ENCODE measurements at places on chromosomes 7 and 10.

DNA sequence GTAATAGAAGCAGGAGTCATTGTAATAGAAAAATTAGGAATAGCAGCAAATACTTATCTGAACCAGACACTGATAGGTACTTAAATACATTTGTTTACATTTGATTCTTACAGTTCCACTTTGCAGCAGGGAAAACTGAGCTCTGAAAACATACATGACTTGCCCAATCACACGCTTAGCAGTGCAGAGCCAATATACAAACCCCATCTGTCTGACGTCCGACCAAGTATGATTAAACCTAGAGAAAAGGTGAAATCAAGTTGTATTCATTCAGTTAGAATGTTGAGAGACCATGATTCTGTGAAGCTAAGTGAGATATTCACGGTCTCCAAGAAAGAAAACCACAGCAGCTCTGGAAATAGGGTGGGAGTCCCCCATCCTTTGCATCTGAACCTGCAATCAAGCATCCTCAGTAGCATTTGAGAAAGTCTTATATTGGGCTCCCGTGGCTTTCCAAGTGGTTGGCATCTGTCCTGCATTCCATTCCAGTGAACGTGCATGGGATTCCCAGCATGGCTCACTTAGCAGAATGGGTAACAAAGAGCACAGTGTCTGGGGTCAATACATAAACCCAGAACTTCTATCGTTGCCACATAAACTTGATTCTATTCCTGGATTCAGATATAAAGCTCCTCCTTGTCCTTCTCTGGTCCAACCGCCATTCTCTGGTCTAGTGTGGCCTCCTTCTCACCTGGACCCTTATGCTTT, 148.7 kb upstream of the RSU1 start:
- DNase-seq: no peak

GRCh38 chr7:24323961-24324480, 40.0 kb downstream of the NPY start:
- DNase-seq: no peak

GRCh38 chr10:3132036-3133025, 40.3 kb downstream of the PITRM1 start:
- DNase-seq: no peak

DNA sequence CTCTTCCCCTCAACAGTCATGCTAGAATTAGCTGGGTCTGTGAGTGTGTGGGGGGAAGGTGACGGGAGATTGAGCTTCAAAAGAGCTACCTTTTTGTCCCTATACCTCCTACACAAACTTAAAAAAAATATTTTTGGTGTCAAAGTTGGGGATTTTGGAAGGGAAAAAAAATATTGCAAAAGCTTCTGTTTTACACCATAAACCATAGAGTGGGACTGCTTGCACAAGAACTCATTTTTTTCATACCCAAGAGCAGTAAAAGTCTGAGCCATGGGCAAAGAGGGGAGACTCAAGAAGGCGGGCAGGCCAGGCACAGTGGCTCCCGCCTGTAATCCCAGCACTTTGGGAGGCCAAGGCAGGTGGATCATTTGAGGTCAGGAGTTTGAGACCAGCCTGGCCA, 9.4 kb upstream of the ZDHHC4 start:
- no peak for DNase-seq

- DNase-seq: no peak
Observed at GRCh38 chr10:1570416-1571051, 166.8 kb downstream of the ADARB2 start.

DNA sequence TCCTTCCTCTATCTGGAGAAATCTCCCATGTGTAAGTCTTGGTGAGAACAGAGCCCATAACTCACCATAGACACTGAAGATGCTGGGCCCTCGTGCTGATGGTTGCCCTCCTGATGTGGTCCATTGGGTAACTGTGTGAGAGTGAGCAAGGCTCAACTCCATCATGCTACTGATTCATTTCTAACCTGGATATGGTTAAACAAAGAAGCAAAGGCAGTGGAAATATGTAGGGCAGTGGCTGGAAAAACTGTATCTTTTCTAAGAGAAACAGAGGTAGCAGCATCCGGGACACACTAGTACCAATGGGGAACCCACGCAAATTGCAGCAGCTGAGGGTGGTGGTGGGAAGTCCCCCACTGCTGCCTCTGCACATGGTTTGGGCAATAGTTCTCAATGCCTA, 221.7 kb downstream of the KLF6 start:
- no peak for DNase-seq

DNA sequence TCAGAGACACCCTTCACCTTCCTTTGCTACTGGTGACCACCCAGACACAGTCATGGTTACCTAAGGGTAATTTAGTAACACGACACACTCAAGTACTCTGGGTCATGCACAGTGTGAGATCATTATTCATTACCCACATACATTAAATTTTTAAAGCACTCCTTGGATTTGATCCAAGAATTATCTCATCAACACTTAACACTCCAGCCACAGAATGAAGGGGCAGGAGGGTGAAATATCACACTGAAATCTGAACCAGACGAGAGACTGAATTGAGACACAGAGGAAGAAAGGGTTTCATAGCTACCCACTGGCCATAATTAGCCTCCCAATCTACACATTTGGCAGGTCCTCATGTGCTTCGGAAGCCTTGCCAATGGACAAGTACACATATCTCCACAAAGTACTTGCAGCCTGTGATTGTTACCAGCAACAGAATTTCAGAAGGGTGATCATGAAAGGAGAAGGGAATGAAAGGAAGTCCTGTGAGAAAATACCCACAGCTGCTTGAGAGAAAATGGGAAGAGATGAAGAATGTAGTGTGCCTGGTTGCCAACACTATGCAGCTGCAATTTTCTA, 189.3 kb downstream of the POLR1F start:
- DNase-seq: no peak

GRCh38 chr10:1378473-1378872, 322.3 kb downstream of the WDR37 start:
- DNase-seq: no peak

GRCh38 chr7:151272405-151272804, 23.9 kb upstream of the SMARCD3 start:
- DNase-seq: no peak

- DNase-seq: no peak
Observed at GRCh38 chr7:116095396-116095795, 64.8 kb upstream of the TFEC start.

DNA sequence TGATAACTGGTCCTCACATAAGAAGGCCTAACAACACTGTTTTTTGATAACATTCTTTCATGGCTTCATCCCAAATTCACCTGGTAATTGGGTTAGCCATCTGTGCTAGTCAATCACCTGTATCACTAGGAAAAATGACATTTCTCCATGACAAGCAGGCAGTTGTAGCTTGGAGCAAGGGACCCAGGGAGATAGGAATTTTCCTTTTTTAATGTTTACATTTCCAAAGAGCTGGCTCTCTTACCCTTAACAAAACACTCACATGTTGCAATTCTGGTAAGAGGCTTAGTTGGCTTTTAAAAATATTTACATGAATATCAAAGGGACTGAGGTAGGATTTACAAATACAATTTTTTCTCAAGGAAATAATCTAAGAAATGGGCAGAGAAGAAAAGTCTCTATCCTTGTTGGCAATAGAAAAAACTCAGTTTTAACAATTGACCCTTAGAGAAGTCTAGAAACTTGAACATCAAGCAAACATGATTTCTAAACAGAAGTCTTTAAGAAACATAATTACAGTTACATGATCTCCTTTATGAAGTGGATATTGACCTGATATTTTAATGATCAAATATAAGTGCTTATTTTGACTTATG, 16.1 kb upstream of the AKR1C1 start:
- DNase-seq: no peak

DNA sequence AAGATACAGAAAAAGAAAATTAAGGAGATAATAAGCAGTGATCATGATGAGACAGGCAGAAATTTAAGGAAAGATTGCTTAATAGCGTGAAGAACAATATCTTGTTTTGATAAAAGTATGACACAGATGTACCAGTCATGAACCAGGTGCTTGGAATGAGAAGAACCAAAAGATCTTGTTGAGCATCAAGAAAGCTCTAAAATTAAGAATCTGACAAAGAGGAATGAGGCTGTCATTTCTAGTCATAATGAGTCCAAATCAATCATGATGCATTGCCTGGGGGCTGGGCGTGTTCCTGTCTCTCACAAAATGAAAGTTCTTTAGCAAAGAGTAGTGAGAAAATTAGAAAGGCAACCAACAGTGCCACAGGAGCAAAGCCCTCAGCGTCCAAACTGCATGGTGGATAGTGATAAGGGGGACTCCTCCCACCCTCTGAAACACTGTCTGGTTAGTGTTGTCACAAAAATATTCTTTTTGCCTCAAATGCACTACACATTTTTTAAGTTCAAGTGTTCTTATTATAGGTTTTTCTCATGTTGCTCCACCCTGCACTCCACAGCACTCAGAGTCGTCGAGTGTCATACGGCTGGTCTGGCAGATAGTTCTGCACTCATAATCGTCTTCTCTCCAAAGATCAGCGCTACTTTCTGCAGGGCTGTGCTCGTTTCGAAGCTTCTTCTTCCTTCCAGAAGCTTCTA, 439.6 kb downstream of the TNS3 start:
- no peak for DNase-seq
